AG08395 (cell line): ENCODE measurements at places on chromosomes 11 and 22.

DNA sequence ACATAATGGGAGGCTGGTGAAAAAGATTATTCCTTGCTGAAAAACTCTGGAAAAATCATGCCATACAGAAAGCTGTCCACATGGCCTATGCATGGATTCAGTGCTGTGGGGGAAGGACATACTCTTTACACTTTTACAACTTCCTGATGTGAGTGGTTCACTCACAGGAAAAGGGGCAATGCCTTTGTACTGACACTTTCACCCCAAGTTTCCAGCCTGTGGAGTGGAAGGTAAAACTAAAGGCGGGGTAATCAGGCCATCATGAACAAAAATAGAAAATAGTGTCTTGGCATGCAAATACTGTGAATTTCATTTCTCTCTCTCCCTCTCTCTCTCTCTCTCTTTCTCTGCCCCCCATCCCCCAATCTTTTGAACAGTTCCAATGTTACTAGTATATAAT lies 281.8 kb downstream of the ETS1 start:
- no peak for DNase-seq

DNA sequence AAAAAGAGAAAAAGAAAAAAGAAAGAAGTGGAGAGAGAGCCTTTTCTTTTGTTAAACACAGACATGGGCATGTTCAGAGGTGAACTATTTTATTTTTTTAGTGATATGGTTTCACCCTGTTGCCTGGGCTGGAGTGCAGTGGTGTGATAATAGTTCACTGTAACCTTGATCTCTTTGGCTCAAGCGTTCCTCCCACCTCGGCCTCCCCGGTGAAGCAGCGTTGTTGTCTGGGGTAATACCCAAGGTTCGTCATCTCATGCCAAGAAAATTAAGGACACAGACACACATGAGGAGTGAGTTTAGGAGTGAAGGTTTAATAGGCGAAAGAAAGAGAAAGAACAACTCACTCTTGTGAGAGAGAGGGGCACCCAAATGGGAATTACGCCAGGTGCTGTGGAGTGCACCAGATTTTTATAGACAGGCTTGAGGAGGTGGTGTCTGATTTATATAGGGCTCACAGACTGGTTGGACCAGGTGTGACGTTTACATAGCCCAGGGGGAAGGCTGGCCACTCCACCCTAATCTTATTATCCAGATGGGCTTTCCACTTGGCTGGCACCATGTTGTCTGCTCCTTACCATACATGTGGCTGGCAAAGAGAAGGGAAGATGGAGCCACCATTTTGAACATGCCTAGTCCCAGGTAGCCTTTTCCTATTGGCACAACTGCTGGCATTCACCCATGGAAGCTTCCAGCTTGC lies 42.3 kb downstream of the GRAMD1B start:
- DNase-seq, result no peak

DNA sequence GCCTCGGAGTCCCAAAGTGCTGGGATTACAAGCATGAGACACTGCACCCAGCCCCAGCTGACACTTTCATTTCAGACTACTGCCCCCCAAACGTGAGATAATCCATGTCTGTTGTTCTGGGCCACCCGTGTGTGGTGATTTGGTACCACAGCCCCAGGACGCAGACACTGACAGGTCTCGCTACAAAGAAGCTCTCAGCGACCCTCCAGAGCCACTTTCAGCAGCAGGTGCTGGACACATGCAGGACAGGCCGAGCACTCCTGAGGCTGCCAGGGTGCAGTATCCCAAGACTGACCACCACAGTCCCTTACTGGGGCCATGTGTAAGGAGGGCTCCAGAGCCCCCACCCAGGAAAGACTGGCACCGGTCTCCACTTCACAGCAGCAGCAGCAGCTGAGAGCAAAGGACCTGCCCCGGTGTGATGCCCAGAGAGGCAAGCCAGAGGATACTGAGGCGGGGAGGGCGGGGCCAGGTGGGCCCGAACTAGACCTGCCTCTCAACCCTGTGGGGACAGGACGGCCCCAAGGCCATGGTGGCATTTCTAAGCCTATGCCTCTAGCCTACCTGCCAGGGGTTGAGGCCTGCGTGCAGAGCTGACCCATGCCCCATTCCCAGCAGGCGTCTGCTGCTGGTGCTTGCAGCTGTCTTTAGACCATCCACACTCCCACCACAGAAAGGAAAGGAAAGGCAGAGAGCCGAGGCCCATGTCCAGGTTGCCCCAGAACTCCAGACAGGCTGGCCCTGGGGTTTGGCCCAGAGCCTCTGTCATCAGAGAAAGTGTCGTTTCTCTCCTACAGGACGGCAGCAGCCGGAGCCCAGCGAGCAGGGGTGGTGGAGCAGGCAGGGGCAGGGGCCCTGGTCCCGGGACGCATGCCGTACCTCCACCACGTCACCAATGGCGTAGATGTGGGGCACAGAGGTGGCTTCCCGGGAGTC lies 28.0 kb upstream of the GNB1L start:
- no peak for DNase-seq

- DNase-seq, result no peak
Measured at GRCh38 chr11:118175993-118176777, at the start of gene SCN2B. Gene SCN2B, minus strand, starts transcription at chr11:118176639. Its CDS starts 208 bp downstream, at chr11:118176431.

DNA sequence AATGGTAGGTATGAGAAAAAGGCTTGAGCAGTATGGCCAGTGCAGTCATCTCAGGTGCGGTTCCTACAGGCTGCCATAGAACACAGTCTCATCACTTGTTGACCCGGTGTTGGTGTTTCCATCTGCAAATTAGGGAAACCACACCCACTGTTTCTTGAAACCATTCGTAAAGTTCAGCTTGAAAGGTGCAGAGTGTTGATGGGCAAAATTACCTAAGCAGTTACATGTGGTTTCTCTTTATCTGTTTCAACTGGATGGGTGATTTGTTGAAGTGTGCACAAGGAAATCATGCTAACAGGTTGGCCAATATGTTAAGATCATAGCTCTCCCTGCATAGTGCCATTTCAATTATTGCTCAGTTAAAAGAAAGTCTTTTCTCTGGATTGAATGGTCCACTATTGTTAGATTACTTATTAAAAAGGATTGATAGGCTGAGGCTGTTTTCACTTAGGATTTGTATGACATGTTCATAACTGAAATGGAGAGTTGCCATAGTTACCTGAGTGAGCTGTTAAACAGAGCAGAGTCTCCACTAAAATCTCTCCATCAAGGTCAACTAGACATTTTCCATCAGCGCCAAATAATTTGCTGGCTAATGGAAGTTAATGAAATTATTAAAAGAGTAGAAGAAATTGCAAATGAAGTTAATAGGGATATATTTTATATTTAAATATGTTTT lies 203.1 kb upstream of the MTMR2 start:
- DNase-seq, result no peak

GRCh38 chr11:70463478-70464255 lies 65.3 kb downstream of the CTTN start:
- DNase-seq, result no peak

- no peak for DNase-seq
Measured at GRCh38 chr11:93840981-93841380, 9.4 kb downstream of the VSTM5 start.

DNA sequence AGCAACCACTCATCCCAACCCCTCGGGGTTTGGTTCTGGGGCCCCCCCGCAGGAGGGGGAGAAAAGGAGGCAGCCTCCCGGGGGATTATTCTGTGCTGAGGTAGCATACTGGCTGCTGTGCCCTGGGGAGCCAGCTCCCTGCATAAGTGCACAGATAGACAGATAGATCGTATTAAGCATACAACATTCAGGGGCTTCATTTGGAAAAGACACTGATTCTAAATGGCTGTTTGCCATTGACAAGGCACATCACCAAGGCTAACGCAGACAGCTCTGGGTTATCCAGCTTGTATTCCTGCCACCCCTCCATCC lies 547.9 kb downstream of the BUD13 start:
- no peak for DNase-seq

GRCh38 chr22:22103078-22103875 lies 120.7 kb upstream of the TOP3B start:
- DNase-seq, result peak; percentile 18

- DNase-seq, result no peak
Measured at GRCh38 chr11:112410325-112410724, 149.7 kb upstream of the PLET1 start.

GRCh38 chr22:47411006-47411405 lies 648.6 kb downstream of the TBC1D22A start:
- no peak for DNase-seq

DNA sequence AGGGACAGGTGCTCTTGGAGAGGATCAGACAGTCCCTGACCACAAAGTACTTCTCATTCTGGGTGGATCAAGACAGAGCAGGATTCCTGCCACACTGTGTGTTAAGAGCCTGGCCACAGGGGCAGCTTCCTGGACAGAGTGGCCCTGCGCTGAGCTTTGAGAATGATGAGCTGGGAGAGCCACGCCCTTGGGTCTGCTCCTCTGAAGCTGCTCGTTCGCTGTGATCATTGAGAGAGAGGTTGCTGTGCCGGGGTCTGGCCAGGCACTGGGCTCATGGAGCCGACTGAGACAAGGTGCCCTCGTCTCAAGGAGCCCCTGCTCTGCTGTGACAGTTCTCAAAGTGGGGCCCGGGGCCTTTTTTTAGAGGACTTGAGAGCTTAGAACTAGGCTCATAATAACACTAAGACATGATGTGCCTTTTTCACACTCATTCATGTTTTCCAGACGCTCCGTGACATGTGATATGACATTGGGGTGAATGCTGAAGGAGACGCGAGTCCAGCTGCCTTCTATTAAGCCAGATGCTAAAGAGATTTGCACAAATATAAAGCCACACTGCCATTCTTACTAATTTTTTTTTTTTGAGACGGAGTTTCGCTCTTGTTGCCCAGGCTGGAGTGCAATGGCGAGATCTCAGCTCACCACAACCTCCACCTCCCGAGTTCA lies 1.6 kb upstream of the MFRP start:
- no peak for DNase-seq

GRCh38 chr11:117931971-117932370 lies 2.8 kb upstream of the TMPRSS13 start:
- DNase-seq, result no peak

DNA sequence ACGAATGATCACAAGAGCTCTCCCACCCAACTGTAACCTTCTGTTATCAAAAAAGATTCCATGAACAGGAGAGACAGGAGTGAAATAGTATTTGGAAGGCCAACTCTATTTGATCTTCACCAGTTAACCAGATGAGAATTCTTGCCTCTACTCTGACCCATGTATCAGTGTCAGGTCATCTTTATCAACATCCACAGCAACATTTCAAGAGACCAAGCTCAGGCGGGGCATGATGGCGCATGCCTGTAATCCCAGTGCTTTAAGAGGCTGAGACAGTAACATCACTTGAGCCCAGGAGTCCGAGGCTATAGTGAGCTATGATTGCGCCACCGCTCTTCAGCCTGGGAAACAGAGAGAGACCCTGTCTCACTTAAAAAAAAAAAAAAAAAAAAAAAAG lies 62.3 kb downstream of the GAB2 start:
- DNase-seq, result no peak

- peak; percentile 64 for DNase-seq
Measured at GRCh38 chr11:128482512-128483191, 104.7 kb downstream of the ETS1 start.

DNA sequence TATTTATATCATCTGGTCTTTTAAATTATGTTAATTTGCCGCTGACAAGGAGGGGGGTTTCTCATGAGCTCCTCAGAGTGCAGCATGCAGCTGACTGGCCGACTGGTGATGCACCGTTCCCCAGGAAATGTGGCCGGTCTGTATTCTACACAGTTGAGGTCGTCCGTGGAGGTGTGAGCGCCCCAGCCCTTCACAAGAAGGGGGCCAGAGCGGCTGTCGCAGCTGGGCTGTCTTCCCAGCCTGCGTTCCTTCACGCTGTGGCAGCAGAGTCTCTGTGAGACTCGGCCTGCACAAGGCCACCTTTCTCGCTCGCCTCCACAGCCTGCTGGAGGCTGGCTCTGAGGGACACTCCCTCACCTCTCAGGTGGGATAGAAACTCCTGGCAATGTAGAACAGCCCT lies 43.2 kb downstream of the AP2A2 start:
- no peak for DNase-seq

GRCh38 chr22:24414984-24415945 lies 12.1 kb upstream of the ADORA2A start:
- DNase-seq, result no peak

- DNase-seq, result no peak
Measured at GRCh38 chr22:21688706-21689381, 23.0 kb downstream of the PPIL2 start.

DNA sequence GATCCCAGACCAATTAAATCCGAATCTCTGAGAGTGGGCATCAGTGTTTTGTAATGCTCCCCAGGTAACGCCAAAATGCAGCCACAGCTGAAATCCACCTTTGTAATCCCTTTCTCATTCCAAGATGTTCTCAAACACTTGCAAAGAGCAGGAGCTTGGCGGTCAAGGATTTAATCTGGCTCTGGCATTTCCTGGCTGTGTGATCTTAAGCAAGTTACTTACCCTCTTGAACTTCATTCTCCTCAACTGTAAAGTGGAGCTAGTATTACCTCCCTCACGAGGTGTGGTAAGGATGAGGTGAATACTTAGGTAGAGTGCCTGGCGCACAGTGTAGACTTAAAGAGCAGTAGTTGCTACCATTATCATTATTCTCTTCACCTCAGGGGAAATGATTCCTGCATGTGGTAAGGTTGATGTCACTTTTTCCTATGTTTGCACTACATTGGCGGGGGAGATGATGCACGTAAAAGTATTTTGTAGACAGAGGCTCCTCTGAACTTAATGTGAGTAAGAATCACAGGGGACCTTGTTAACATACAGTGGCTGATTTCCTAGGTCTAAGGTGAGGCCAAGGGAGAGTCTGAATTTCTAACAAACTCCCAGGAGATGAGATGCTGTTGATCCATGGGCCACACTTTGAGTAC lies 210.4 kb upstream of the PITPNB start:
- no peak for DNase-seq

DNA sequence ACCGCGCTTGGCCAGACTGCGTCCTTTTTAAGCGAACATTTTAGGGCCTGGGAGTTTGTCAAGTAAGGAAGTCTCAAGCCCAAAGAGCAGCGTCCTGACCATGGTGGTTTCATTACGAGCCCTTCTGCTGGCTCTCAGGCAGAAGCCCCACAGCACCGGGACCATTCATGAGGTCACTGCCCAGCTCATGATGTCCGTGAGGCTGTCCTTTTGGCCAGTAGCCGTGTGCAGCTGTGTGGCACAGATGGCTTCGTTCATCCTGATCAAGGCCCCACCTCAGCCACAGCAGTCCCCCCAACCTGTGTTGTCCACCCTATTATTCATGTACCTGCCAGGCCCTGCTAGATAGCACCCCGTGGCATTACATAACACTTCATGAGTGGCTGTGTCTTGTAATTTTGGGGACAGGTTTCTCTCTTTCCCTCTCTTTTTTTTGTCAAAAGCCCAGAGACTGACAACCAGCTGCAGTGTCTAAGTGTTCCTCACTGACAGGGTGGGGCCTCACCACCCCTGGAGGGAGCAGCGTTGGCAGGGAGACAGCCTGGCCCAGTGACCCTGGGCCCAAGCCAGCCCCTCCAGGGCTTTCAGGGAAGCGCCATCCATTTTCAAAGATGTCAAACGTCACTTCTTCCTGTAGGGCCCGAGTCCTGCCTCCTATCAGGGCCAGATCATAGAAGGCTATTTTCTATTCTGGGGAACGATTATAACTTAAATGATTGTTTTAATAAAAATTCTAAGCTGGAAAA lies 21.8 kb upstream of the CABP7 start:
- DNase-seq, result no peak

GRCh38 chr11:17263769-17264168 lies 12.8 kb upstream of the NUCB2 start:
- DNase-seq, result peak; percentile 48

- DNase-seq, result peak; percentile 58
Measured at GRCh38 chr11:118996926-118997626, 862 bp upstream of the CENATAC start.

- no peak for DNase-seq
Measured at GRCh38 chr11:15821451-15821850, 534.9 kb downstream of the SOX6 start.

GRCh38 chr11:10414181-10414580 lies 40.9 kb upstream of the AMPD3 start:
- no peak for DNase-seq
